ENCODE measurements at places on chromosomes 1 and 21.

DNA sequence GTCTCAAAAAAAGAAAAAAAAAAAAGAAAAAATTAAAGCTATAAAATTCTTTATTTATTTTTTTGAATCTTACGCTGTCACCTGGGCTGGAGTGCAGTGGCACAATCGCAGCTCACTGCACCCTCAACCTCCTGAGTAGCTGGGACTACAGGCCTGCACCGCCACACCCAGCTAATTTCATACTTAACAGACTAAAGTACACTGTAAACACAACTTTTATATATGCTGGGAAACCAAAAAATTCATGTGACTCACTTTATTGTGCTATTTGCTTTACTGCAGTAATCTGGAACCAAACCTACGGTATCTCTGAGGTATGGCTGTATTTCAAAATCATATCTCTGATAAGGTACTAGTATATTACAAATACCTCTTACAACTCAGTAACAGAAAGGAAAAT lies 40.3 kb downstream of the HSF2BP start:
- DNase-seq = no peak

- DNase-seq = no peak
Observed at GRCh38 chr1:65658122-65658521, 134.6 kb upstream of the PDE4B start.

DNA sequence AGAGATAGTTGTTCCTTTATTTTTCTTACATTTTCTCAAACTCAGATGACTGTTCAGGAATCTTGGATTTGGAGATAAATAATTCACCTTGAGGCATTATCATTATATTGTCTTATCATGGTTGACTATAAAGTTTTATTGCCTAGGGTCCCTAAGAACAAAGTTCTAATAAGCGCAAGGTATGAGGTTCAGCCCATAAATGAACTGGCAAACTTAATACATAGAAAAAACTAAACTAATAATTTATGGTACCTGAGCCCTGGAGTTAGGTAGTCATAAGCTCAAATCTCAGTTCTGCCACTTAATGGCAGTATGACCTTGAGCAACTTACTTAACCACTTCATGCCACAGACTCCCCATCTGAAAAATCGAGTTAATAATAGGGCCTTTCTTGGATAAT lies 334.0 kb upstream of the PBX1 start:
- DNase-seq = no peak

DNA sequence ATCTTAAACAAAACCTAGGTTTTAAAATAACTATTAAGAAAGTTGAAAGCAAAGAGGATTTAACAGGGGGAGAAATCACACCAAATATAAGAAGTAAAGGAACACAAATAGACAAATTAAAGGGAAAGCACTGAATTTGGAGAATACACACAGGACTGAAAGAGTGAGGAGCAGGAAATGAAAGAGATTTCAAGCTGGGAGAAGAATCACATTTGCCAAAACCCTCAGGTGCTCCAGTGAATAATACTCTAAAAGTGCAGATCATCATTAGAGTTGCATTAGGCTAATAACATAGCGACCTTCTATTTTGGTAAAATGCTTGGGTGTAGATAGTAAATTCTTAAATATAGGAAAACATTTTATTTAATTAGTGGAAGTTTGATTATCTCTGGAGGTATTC lies 127.5 kb downstream of the TNNI3K start:
- DNase-seq = no peak

DNA sequence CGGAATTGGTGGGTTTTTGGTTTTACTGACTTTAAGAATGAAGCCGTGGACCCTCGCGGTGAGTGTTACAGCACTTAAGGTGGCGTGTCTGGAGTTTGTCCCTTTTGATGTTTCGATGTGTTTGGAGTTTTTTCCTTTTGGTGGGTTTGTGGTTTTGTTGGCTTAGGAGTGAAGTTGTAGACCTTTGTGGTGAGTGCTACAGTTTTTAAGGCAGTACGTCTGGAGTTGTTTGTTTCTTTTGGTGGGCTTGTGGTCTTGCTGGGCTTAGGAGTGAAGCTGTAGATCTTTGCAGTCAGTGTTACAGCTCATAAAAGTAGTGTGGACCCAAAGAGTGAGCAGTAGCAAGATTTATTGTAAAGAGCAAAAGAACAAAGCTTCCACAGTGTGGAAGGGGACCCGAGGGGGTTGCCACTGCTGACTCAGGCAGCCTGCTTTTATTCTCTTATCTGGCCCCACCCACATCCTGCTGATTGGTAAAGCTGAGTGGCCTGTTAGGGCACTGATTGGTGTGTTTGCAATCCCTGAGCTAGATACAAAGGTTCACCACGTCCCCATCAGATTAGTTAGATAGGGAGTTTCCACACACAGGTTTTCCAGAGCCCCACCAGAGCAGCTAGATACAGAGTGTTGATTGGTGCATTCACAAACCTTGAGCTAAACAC lies 20.9 kb downstream of the HENMT1 start:
- DNase-seq = no peak

DNA sequence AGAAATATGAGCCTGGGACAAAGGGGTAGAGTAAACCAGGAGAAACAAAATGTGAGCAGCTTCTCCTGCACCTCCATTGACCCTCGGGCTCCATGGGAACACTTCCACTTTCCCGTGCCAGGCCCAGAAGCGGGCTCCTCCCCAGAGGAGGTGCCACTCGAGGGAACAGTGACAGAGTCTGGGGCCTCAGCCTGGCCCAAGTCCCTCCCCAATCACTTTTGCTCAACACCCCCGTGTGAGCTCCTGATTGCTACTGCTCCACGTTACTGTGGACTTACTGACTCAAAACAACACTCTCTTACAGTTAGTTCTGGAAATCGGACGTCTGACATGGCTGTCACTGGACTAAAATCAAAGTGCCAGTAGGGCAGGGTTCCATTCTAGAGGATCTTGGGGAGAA lies 17.7 kb upstream of the KLHDC7A start:
- no peak for DNase-seq

GRCh38 chr1:21520899-21521716 lies 11.9 kb downstream of the ALPL start:
- no peak for DNase-seq

DNA sequence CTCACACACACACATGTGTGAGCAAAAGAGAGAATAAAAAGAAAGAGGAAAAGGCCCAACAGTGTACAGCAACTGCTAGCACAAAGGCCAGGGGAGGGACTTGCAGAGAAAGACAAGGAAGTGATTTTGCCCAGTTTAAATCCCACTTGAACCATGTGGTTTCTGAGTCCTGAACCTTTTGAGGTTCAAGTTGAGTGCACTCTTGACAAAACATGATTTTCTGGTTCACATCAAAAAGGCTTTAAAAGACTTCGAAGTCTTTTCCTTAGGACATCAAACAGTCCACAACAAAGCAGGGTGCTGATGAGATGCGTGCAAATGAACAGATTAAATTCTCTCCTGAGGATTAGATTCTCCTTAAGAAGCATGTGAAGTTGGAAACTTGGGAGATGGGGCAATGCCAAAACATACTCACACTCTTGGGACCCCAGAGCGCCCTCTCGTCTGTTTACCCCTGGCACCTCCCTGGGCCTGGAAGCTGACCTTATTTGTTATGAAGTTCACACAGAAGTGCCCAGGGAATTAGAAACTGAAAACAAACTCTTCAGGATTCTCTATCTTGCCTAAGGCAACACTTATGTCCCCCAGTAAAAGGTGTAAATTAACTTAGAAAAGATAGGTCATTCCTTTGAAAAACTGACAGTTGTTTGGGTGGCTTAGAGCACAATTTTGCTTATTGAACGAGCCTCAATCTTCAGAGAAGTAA lies 31.5 kb downstream of the RNF220 start:
- no peak for DNase-seq

DNA sequence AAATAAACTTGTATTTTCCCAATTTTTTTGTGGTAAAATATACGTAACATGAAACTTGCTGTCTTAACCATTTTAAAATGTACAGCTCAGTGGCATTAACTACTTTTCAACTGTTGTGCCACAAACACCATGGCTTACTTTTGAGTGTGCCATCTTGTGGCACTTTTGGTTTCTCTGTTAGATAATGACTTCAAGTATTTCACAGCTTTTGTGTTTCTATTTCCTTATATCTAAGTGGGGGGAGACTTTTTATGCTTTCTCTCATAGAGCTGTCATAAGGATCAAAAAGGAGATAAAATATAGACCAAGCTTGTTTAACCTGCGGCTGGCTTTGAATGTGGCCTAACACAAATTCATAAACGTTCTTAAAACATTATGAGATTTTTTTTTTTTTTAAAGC lies 44.3 kb downstream of the CDC14A start:
- DNase-seq = no peak

DNA sequence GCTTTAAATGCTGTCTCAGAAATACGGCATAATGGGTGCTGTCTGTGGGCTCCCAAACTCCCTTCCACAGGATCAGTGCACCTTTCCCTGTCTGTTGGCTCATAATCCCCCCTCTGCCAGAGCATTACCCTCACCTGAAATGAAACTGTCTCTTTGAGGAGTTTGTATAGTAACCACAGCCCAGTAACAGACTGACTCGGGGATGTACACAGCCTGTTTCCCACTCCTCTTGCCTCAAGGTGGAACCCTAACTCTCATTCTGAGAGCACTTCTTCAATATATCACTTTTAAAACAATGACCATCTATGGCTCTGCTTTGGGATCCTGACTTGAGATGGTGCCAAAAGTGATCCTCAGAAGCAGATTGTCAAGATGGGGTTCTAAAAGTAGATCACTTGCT lies 332.5 kb downstream of the AMY1C start:
- no peak for DNase-seq

DNA sequence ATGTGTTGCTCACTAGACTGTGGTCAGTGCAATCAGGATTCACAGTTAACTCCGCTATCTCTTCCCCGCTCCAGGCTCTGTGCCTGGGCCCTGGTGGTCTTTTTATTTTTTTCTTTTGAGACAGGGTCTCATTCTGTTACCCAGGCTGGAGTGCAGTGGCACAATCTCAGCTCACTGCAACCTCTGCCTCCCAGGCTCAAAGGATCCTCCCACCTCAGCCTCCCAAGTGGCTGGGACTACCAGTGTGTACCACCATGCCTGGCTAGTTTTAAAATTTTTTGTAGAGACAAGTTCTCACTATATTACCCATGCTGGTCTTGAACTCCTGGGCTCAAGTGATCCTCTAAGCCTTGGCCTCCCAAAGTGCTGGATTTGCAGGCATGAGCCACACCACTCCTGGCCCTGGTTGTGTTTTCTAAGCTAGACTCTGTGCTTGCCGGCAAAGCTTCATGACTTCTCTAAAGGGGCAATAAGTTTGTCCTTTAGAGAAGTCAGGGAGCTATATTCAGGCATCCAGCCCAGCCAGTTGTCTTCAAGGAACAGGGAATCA lies 1.4 kb downstream of the RCSD1 start:
- DNase-seq = no peak

DNA sequence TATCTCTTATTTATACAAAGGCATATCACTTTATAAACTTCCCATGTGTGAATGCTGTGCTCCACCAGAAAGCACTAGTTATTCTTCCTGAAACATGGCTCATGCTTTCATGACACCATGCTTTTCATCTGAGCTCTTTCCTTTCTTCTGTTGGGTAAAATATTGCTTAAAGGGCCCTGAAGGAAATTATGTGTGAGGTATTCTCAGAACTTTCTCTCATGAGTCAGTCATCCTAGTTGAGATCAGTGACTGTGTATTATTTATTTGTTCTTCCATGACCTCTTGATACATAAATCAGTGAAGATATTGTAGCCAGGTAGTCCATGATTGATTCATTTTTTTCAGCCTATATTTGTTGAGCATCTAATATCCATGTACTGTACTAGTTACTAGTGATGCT lies 54.8 kb downstream of the CYP2J2 start:
- DNase-seq = no peak

GRCh38 chr21:25115021-25115420 lies 492.3 kb downstream of the MRPL39 start:
- DNase-seq = no peak

- peak; percentile 19 for DNase-seq
Observed at GRCh38 chr21:44761747-44762208, 39.8 kb downstream of the UBE2G2 start.

- DNase-seq = no peak
Observed at GRCh38 chr1:65470766-65471165, 50.3 kb downstream of the LEPR start.

DNA sequence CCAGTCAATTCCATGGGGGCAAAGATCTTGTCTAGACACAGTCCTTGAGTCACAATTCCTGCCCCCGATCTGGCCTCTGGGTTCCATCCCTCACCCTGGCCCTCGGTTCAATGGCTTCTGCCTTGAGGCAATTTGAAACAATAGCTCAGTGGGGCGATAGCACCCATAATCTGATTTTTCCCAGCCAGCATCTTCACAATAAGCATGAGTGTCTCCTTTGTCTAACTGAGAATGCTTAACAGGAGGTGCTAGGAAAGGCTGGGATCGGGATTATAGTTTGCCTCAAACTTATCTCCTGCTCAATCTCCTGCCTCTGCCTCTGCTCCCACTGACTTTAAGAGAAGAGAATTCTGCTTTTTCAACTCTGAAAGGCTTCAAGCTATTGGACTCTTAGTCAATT lies 293.9 kb upstream of the PROX1 start:
- no peak for DNase-seq

GRCh38 chr21:33401630-33401992 lies 1.6 kb upstream of the IFNGR2 start:
- DNase-seq = no peak

DNA sequence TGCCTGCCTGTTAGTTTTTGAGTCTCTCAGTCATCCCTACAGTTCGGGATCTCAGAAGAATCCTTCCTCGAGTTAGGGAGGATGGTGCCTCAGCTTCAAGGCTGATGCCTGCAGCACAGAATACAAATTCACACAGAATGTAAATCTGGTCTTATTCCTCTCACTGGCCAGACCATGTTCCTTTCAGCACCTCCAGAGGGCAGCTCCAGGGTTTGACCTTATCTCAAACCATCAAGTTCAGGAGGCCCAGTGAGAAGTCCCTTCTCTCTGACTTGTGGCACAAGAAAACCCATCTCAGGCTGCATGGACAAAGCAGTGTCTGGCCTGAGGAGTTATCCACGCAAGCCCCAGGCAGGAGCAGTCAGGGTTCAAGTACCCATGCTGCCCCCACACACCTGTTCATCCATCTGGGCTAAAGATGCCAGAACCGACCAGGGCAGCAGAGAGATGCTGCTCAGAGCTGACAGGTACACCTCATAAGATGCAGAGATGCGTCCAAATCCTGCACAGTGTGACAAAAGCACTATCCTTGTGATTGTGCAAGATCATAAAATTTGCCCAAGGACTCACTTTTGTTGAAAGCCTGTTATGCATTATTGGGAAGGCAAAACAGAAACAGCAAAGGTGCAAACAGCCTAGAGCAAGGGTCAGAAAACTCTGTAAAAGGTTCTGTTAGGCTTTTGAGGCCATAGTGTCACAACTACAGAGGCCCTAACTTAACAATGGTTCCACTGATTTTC lies 49.8 kb downstream of the BCAR3 start:
- peak; percentile 44 for DNase-seq

DNA sequence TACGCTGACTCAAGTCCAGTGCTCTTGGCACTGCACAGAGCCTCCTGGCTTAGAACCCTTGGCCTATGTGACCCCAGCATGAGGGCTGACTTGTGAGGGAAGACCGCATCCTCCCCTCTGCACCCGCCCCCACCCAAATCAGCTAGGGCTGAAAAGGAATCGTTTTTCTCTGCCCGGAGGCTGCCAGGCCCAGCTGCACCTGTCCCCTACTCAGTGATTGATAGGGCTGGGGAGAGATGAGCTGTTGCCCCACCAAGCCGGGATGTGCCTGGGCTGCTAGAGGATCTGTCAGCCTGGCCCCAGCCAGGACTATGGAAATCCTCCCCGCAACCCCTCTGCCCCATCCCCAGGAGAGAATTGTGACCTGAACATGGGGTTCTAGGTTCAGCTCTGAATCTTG lies 20.6 kb downstream of the MYOG start:
- no peak for DNase-seq
